Inflammatory macrophage treated with lipopolysaccharide for 4 hours (primary cell): ENCODE measurements at places on chromosomes 6 and 20.

GRCh38 chr20:8385247-8385646 lies 253.2 kb downstream of the PLCB1 start:
- no peak for DNase-seq

GRCh38 chr6:20092071-20092566 lies 120.2 kb downstream of the MBOAT1 start:
- peak; percentile 58 for DNase-seq

DNA sequence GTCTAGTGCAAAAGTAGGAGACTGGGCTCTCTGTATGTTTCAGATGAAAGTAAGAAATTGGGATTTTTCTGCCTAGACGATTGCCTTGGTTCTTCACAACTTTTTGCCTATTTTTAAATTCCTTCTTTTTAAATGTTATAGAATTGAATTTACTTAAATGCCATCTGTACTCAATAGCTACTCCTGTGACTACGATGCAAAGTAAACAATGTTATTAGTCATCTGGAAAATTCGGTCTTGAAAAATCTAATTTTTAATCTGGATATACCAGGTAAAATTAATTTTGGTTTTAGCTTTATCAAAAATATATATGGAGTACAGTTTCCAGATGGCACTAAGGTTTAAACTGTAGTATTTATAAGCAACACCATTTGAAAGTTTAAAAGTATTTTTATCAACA lies 472.2 kb downstream of the UTRN start:
- no peak for DNase-seq

- DNase-seq = no peak
These were observed 61.2 kb downstream of the GFOD1 start for GRCh38 chr6:13425943-13426931.

- peak; percentile 67 for DNase-seq
These were observed 44.8 kb upstream of the SLC2A12 start for GRCh38 chr6:134097114-134097707.

- DNase-seq = peak; percentile 32
These were observed 435 bp upstream of the ZNF322 start for GRCh38 chr6:26660000-26660361.

DNA sequence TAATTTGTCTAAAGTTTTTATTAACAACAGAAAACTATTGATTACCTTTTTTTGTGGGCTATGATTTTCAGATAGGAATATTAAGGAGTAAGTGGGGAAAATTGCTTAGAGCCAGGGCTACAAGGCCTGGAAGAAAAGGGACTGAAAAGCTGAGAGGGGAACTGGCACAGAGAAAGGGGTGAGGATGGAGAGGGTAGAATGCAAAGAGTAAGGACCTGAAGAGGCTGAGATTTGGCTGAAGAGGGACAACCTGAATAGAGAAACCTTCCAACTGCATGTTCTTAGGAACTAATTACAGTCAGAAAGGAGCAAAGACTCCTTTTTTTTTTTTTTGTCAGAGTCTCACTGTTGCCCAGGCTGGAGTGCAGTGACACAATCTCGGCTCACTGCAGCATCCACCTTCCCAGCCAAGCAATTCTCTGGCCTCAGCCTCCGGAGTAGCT lies 16.7 kb downstream of the BTN2A1 start:
- DNase-seq = no peak

DNA sequence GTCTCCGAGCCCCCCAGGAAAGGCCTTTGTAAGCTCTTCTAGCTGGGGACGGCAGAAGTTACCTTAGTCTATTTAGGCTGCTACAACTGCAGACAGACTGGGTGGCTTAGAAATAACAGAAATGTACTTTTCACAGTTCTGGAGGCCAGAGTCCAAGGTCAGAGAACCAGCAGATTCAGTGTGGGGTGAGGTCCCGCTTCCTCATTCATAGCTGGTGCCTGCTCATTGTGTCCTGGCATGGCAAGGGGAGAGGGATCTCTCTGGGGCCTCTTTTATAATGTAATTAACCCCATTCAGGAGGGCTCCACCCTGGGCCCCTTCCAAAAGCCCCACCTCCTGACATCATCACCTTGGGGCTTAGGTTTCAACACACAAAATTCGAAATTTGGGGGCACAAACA lies 315.1 kb downstream of the CDH4 start:
- DNase-seq = no peak

- peak; percentile 61 for DNase-seq
These were observed 80.0 kb upstream of the RPS6KA2 start for GRCh38 chr6:166707045-166707444.

GRCh38 chr6:46220352-46221221 lies 49.8 kb upstream of the ENPP5 start:
- peak; percentile 86 for DNase-seq

DNA sequence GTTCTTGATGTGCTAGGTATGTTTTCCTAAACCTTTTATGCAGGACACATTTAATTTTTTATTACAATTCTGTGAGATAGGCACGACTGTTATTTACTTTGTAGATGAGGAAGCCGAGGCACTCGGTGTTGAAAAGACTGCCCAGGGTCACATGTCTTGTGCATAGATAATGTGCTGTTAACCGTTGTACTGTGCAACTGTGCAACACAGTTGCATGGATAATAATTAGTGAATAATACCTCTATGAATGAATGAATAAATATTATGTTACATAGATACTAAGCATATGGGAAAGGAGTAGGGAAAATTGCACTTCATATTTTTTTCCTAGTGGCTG lies 60.3 kb upstream of the DEK start:
- DNase-seq = peak; percentile 42

DNA sequence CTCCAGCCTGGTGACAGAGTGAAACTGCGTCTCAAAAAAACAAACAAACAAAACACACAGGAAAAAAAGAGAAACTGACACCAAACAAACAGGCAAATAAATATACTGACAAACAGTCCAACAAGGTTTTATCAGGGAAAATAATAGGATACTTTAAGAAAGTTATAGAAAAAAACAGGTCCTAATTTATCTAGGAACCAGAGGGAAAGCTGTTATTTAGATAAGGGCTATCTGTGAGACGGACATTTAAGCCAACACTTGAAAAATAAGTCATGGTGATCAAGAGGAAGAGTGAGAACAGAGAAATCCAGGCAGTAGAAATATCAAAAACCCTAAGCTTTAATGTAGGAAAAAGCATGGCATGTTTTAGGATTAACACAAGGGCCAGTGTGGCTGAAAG lies 68.9 kb downstream of the FAM217A start:
- no peak for DNase-seq
